CD4-positive, alpha-beta T cell treated with Interleukin-4 for 1 hour (primary cell): ENCODE measurements at places on chromosomes 6 and 20.

GRCh38 chr6:22413681-22414311 is 117.0 kb upstream of the PRL start:
- no peak for DNase-seq

DNA sequence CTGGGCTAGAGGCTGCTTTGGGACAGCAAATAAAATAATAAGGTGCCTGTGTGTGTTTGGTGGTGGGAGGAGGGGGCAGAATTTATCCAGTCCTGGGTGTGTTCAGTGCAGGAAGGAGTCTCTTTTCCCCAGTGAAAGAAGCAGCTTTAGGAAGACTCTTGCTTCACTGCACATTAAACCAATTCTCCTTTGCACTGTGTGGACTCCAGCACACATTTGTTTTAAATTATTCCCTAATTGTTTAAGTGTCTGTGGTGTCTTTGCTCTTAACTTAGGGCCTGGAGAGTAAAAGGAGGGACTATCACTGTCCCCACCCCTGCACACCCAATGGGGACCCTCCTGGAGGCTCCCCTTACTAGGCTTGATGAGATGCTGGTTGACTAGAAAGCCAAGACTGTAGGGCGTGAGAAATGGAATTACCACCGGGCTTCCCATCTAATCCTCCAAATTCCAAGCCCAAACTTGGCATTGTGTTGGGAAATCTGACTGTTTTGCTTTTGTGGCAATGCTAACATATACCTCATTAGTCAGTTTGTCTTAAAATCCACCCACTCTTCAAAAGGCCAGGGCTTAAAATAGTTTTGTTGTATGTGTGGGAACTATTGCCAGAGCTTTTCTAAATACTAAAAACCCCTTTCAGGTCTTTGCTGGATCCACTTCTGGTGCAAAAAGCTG is 13.5 kb upstream of the DAAM2 start:
- no peak for DNase-seq

DNA sequence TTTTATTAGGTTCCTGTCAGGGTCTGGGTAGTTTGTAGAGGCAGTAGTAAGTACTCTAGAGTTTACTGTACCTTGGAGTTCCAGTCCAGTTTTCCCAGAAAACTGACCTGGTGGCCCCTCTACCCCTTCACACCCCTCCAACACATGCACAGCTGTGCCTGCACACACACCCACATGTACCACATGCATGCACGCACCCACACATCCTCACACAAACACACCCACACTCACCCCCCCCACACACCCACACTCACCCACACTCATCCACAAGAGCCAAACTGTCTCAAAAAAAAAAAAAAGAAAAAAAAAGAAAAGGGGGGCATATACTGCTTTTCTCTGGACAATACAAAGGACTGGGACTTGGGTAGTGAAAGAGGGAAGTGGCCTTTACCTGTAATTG is 570.5 kb downstream of the QKI start:
- no peak for DNase-seq

- DNase-seq: no peak
These were observed 192.0 kb downstream of the ALDH8A1 start for GRCh38 chr6:134757911-134758361.

DNA sequence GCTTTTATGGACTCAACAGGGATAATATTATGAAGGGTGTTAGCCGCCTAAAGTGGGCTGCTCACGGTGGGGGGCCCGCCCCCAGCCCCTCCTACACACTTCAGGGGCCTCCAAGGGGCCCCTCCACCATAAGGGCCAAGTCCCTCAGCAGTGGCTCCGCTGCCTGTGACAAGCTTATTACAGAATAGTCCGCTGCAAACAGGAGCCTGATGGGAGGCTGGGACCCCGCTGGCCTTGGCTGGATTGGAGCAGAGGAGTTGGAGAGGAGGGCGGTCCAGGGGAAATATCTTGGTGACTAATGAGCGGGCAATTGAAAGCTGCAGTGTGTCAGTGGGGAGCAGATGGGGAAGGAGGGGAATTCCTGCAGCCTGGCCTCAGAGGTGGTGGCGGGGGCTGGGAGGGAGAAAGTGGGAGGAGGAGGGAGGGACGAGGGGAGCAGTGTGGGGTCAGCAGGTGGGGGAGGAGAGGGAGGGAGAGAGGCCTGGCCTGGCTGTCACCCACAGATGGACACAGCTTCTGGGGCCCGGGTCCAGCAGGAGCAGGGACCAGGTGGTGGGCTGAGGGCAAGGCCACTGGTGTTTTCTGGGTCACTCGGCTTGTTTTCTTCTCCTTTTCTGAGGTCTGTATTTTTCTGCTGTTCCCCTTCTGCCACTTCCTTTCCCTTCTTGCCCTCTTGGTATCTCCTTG is 57.6 kb upstream of the FOXP4 start:
- no peak for DNase-seq

DNA sequence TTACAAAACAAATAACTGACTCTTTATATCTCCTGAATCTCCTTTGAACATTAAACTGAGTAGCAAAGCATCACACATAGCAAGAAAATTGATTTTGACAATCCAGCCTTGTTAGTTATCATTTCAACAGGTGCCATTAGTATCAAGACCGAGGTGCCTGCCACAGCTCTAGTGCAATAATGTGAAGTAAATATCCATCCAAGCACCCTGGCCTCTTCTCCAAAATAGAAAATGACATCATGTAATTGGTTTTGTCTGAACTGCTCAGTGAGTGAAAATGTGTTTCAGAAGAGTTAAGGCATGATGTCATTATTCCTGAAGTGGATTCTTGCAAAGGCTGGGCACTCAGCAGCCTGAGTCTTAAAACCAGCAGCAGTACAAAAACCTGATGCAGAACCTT is 341.4 kb downstream of the PLCB1 start:
- no peak for DNase-seq

DNA sequence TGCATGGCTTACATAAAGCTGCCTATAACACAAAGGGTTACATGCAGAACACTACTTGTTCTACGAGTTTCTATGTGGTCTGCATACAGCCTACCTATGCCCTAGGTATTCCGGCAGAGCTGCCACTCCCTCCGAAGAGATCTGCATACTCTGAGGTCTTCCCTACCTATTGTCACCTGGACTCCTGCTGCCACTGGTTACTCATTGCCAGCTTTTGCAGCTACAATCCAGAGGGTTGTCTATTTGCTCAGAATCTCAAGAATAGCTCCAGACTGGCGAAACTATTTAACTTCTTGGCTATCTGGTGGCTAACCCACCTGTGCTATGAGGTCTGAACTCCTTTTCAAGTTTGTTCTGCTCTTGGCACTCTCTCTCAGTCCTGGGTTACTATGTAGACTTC is 323.3 kb downstream of the BMP2 start:
- no peak for DNase-seq

DNA sequence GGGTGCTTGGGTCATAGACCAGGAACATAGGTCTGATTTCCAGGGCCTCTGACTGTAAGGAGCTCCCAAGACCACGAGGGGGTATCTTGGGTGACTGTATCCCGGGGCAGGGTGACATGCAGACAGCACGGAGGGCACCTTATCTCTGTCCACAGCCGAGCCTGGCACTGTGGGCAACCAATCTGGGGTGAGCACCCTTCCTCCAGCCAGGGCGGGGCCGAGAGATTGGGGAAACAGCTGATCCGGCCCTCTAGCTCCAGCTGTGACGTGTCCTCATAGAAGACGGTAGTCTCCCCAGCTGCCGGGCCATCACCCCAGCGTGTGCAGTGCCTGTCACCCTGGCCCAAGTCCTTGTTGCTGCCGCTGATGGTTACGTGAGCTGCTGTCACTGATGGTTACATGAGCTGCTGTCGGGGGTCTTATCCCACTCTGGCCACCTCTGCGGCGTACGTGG is 139.6 kb upstream of the RNF24 start:
- no peak for DNase-seq

- no peak for DNase-seq
These were observed 154.7 kb downstream of the ARHGAP18 start for GRCh38 chr6:129555206-129555832.

DNA sequence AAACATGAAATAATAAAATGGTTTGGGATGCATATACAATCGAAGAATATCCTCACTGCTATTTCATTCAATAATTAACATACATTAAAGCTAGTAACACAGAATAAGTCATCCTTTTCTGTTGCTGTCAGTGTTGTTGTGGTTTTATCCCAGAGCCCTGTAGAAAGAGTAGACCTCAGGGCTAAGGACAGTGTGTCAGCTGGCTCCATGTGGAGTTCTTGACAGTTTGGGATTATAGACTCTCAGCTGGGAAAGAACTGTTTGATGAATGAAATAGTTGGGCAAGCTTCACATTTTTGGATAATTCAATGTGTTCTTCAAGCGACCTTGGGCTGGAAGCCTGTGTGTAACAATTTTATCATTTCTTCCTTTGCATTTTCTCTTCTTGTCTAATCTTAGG is 10.1 kb downstream of the UTRN start:
- DNase-seq: no peak

DNA sequence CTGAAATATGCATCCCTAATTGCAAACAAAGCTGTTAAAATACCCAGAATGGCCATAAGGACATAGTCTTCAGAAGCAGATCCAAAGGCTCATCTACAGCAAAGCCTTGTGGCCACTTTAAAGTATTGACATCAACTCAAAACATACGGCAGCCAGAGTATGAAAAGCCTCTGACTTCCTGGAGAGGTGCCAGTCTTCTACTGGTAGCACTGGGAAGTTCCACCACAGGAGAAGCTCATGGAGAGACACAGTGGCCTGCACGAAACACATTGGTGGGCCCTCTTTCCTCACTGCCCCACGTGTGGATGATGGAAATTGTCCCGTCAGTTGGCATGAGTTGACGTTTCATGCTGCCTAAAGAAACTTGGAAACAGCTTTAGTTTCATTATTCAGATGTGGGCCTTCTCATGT is 202.6 kb upstream of the HEY2 start:
- DNase-seq: no peak

DNA sequence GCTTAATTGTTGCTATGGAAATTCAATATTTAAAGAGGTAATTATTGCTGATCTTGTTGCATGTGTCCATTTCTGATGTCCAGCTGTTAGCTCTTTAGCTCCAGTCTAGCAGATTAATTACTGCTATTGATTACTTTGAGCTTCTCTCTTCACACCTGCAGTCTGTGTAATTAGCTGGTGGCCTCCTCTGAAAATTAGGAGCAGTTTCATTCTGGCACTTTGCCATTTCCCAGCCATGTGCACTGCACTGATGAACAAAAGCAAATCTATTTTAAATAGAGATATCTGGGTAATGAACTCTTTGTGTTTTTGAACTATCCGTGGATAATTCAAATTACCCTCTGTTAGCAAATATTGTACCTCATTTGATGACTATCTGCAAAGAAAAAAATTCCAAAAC is 275.9 kb downstream of the RNF144B start:
- DNase-seq: no peak

DNA sequence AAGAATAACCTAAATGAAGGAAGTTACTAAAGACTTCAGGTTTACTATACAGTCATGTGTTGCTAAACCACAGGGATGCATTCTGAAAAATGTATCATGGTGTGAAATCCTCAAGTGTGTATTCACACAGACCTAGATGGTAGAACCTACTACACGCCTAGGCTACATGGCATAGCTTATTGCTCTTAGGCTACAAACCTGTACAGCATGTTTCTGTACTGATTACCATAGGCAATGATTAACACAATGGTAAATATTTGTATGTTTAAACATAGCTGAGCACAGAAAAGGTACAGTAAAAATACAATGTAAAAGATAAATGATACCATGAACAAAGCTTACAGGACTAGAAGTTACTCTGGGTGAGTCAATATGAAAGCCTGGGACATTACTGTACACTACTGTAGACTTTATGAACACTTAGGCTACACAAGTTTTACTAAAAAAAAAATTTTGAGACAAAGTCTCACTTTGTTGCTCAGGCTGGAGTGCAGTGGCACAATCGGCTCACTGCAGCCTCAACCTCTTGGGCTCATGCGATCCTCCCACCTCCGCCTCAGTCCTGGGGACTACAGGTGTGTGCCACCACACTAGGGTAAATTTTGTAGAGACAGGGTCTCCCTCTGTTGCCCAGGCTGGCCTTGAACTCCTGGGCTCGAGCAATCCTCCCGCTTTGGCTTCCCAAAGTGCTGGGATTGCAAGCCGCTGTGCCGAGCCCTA is 36.0 kb downstream of the ADNP start:
- no peak for DNase-seq

GRCh38 chr6:126650931-126651330 is 311.0 kb downstream of the CENPW start:
- DNase-seq: no peak

DNA sequence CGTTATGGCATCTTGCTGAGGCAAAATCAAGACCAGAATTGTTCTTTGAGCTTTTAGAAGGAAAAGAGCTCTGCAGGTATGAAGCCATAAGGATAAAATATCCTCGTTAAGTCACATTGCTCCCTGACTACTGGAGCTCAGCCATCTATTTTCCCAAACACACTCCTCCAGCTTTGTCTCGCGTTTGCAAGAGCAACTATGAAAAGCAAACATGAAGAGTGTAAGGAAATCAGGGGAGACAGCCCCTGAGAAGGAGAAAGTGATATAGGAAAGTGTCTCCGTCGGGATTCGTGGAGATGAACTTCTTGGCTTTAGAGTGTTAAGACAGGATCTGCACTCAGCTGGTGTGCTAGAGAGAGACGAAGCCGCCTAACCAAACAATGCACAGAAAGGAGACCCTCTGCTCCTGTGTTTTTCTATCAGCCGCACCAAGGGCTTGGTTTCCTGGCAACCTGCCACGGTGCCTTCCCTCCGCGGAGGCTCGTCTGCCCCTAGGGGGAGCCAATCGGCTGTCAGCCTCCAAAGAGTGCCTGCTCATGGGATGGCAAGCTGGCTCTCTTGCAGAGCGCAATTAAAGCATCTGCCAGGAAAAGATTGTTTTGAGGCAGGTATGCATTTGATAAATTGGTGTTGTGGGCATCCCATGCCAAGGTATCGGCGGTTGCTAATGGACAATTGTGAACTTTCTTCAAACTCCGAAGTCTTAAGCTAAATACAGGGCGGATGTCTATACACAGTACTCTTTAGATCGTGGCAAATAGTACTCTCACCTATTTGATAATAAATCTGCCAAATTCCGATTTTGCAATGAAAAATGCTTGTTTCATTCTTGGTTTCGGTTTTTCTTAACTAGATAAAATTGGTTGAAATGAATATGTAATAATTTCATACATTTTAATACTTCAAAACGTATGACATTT is 603.2 kb downstream of the RNF144B start:
- no peak for DNase-seq

DNA sequence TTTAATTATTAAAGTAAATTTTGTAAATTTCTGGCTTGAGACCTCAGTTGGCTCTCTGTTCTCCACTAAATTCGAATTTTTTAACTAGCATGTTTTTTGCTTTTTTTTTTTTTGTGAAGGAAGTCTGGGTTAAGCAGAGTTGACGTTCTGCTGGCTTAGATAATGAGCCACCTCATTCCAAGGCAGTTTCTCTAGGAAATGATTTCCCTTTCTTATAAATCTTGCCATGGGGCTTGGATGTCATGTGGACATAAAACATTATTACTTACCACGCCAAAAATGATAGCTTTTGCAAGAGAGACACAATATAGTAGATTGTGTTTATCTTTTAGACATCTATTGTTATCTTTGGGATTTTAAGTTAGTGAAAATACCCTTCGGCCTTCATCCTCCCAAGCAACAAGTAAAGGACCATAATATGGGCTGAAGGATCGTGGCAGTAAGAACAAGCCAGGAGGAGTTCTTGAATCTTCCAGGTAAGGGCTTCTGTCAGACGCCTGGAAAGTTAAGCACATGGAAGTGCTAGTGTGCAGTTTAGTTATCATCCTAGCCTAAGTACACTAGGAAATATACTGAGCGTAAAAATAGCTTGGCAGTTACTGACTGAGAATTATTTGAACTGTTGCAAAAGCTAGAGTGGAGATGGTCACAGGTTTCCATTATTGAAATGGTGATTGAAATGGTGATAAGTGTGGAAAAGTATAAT is 30.7 kb downstream of the ADGRG6 start:
- DNase-seq: no peak
